ENCODE measurements at places on chromosomes 2 and 18.

- DNase-seq, result no peak
These were observed 7.1 kb downstream of the ATOH8 start for GRCh38 chr2:85760872-85761271.

DNA sequence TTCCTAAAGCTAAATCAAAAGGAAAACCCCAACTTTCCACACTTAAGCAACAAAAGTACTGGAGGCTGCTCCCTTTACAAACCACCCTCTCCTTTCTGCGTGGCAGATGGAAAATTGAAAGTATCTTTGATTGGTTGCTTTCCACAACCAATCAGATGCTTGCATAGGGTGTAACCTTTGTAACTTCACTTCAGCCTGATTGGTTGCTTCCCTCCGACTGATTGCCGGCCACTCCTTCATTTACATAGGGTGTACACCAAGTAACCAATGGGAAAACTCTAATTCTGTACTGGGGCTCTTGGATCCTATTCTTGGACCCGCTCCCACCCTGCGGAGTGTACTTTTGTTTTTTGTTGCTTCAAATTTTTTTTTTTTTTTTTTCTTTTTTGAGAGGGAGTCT, 297.7 kb downstream of the NCKAP5 start:
- DNase-seq, result no peak

GRCh38 chr2:218517434-218518206, 50.5 kb downstream of the USP37 start:
- no peak for DNase-seq

DNA sequence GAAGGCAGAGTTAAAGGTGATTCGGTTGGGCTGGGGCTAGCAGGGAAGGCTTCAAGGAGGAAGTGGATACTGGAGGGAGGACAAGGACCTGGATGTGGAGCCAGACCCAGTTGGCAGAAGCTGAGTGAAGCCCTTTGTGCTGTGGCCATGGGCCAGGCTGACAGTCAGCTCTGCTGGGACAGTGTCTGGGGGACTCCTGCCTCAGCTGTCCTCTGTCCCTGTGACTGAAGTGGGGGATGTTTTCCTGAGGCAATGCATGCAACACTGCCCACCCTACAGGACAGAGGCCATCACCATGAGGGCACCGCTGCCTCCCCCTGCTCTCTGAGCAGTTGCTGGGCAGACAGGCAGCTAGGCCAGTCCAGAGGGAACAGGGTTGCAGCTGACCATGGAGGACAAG, 40.0 kb downstream of the ST8SIA5 start:
- no peak for DNase-seq

All from esophagus squamous epithelium (tissue), 5 donors.